Adipocyte (in vitro differentiated cells): ENCODE measurements at places on chromosomes 2 and 18.

DNA sequence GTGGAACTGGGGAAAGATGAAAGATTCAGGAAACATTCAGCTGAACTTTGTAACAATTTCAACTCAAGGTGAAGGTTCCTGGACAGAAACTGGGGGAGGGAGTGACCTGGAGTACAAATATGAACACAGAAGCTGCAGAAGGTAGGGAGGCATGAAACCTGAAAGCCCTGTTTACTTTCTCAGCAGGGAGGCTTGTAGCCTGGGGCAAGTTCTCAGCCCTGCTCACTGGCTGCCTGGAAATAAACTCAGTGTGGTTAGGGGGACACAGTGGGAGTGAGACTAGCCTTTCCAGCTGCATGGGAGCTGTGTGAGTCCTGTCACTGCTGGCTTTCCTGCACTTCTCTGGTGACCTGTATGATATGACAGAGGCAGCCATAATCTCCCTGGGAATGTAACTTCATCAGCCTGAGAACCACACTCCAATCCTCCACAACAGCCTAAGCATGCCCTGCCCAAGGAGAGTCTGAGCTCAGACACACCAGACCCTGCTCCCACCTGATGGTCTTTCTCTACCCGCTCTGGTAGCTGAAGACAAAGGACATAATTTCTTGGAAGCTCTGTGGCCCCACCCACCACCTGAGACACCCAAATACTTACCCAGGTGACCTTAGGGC is 77.0 kb downstream of the ZSWIM2 start:
- DNase-seq: no peak

DNA sequence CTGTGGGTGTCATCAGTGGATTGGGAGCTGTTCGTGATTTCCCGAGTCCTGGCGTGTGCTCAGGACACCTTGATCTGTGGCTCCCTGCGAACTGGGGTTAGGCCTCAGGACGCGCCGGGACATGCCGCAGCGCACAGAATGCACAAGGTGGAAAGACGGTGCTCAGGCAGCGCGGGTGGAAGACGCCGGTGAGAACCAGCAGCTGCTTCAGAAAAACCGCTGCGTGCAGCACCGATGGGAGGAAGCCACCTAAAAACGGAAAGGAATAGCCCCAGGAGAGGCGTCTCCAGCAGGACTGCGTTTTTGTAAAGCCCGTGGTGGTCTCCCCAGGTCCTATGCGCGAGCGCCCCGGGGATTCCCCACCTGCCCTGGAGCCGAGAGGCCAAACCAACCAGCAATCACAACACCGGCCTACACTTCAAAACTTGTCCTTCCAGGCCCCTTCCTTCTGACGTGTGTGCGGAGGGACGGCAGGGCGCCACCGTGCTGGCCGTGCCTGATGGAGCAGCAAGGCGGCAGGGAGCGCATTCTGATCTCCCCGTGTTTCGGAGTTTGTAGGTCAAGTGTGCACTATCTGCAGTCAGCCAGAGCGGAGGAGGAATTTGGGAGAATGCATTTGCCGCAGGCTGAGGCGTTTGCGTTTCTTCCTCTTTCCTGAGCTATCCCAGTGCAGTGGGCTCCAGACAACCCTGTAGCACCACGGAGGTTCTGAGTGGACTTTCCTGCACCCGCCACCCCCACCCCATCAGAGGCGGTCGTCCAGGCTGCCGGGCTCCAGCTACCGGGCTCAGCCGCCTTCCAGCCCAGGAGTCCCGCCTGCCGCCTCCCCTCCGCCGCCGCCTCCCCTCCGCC is 32.2 kb downstream of the RTP5 start:
- peak; percentile 33 for DNase-seq

DNA sequence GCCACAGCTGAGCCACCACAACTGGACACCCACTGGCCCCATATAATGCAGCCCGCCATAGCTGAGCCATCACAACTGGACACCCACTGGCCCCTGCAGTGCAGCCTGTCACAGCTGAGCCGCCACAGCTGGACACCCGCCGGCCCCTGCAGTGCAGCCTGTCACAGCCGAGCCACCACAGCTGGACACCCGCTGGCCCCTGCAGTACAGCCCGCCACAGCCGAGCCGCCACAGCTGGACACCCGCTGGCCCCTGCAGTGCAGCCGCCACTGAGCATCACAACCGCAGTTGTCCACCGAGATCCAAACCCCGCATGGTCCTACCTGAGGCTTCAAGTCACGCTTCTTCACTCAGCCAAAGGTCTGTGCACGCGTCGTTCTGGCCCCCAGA is 134.2 kb downstream of the PXDN start:
- no peak for DNase-seq

- DNase-seq: peak; percentile 65
Measured at GRCh38 chr2:132448771-132449170, 32.2 kb downstream of the GPR39 start.

- no peak for DNase-seq
Measured at GRCh38 chr2:16149349-16150243, 209.2 kb downstream of the MYCN start.

DNA sequence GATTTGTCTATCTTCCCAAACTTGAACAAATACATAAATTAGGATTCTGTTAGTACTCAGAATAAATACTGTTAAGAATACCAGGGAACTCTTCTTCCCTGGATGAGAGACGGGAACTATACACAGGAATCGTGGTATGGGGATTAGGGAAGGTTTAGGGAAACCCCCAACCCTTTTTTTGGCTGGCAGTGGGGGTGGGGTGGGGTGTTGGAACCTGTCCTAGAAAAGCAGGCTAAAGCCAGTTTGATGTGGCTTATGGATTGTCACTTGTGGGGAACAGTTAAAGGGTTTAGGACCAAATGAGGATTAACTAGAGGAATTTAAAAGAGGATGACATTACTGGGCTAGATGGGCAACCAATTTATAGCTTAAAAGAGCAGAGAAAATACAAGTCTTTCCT is 1.8 kb downstream of the SLC4A10 start:
- no peak for DNase-seq

GRCh38 chr18:34583895-34584294 is 126.2 kb upstream of the DTNA start:
- DNase-seq: no peak

GRCh38 chr18:37362158-37362890 is 203.3 kb downstream of the CELF4 start:
- DNase-seq: no peak
